NCI-H748 treated with DMSO at 0.1 percent for 48 hours (cell line): ENCODE measurements at places on chromosomes 5 and 9.

DNA sequence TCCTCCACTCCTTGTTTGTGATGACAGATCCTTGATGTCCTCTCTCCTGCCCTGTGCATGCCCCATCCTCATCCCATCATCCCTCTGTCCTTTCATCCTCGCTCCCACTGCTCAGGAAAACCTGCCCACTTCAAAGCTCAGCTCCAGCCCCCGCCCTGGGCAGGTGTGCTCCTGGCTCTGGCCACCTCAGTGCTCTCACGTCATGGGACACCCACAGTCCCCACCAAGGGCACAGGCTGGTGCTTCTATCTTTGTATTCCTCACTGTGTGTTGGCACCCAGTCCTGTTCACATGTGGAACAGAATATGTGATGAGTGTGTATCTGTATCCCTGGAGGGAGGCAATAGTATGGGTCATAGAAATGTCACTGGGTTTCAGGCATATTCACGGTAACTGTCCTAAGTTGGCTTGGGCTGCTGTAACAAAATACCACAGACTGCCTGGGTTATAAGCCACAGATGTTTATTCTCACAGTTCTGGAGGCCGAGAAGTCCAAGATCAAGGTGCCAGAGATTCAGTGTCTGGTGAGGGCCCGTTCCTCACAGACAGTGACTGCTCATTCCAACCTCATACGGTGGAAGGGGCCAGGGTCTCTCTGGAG is 13.5 kb downstream of the GFPT2 start:
- DNase-seq, result no peak

GRCh38 chr9:112013266-112013665 is 116.7 kb downstream of the UGCG start:
- DNase-seq, result no peak

DNA sequence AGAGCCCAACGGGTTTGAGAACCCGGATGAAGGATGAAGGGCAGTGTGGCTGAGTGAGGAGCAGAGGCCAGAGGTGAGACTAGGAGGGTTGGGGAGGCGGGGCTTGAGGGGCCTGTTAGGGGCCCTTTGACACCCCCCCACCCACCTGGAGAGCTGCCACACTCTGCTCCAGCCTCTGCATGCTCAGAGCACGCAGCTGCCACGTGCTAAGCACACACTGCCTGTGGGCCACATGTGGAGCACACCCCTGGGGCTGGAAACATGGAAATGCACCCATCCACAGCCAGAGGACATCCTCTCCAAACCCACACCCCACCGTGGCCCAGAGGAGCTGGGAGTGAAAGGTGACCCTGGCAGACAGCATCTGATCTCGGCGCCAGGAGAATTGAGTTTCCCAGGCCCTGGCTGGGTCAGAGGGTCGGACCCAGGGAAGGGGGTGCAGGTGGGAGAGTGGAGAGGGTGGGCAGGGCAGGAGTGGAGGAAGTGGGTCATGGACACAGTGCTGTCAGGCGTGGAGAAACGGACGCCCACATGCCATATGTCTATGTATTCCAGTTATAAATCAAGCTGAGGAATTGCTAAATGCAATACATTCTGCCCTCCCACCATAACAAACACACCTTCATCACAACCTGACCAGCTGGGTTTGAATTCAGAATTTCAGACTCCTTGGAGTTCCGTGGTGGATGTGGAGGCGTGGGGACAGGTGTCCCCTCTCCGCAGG is 5.9 kb downstream of the DNM1 start:
- no peak for DNase-seq

- DNase-seq, result no peak
Measured at GRCh38 chr5:172403189-172403796, 51.0 kb downstream of the SH3PXD2B start.

DNA sequence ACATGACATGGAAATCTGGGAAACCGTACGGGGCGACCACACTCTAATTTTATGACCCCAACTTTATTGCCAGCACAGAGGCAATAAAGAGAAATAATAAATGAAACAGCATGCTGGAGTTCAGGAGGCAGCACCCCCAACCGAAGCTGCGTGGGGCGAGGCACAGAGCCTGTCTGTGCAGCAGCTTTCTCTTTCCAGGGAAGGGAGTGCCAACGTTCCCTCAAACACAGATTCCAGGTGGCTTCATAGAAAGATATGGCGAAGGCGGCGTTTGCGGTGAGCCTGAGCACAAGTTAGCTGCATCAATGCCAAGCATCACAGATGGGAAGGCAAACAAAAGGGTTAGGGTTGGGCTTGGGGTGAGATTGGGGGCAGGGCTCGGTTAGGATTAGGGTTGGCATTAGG is 114.8 kb downstream of the HSD17B3 start:
- no peak for DNase-seq

GRCh38 chr5:78761840-78762239 is 113.3 kb upstream of the LHFPL2 start:
- DNase-seq, result no peak

DNA sequence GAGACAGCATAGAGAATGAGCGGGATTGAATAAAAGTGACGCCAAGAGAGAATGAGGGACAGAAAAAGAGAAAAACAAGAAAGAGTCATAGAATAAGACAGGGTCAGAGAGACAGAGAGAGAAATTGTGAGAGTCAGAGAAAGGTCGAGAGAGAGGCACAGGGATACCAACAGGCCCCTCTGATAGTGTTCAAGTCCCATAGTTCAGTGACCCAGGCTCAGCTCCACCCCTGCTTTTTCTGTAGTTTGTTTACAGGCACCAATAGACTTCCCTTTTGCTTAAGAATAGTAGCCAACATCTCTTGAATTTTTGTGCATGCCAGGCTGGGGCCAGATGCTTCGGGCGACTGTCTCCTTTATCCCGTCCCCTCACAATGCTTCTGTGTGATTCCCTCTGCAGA is 62.5 kb downstream of the ARHGEF37 start:
- DNase-seq, result no peak
